MG63 (cell line): ENCODE measurements at places on chromosomes 7 and 10. TPM values are rescaled to one million over a fixed set of nuclear protein-coding genes. Genes with fewer than 3 reads are reported as not detected.
A peak's percentile ranks its signal among the peaks of the same experiment; 100 is the strongest.

- DNase-seq = no peak
These were observed 23.5 kb upstream of the GPR26 start for GRCh38 chr10:123642697-123643096.

DNA sequence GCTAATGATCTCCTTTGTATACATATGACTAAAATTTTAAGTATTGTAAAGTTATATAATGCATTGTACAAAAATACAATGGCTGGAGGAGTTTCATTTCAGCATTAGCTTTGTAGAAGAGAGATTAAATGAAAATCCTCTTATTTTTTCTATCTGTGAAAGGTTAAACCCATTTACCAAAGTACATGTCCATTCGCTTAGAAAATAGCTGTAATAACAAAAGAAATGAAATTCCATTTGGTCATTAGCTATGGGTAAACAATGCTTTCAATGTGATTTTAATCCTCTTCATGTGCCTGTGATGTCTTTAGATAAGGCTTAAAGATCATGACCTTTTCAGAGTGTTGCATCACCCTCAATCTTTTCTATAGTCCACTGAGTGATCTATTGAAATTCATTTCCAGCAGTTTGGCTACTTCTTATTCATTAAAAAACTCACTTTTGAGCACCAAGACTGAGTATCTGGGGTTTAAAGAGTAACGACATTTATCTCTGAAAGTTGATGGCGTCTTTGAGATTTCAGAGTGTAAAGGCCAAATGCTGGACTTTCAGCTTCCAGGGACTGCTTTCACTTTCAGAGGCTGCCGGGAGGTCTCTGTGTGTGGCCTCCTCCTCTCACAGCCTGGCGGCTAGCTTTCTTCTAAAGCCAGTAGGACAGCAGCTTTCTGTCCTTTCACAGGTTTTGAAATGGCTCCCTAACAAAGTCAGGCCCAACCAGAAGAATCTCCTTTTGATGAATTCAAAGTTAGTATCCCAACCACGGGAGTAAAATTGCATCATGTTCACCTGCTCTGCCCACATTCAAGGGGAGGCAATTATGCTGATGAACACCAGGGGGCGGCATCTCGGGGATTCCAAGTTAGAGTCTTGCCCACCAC is 701.4 kb upstream of the COBL start:
- DNase-seq = peak; percentile 26

GNAT3 gene
- total RNA-seq = not detected in 2 replicates

ADIRF gene
- 165 and 212 TPM in 2 replicates for total RNA-seq

DNA sequence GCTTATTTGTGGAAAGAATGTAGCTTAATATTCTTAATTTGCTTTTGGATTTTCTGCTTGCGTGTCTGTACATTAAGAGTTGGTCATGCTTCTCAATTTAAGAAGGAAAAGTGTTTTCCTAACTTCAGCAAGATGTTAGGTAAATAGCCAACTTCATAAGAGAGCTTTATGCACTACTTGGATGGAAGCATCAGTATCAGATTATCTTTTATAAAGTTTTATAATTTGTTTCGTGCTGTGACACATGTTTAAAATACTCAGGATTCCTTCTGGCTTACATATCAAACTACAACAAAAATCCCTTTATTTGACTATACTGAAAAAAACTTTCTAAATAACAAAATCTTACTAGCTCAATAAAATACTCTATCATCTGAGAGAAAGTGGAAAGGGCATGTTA is 34.8 kb upstream of the AGR2 start:
- no peak for DNase-seq

EVX1 gene
- not detected in 2 replicates for total RNA-seq

IGFBP1 gene
- total RNA-seq = not detected in 2 replicates

- no peak for DNase-seq
These were observed 90.9 kb upstream of the IKZF1 start for GRCh38 chr7:50213622-50214017.

- DNase-seq = no peak
These were observed 654.0 kb downstream of the SDK1 start for GRCh38 chr7:3955026-3955425.

DNA sequence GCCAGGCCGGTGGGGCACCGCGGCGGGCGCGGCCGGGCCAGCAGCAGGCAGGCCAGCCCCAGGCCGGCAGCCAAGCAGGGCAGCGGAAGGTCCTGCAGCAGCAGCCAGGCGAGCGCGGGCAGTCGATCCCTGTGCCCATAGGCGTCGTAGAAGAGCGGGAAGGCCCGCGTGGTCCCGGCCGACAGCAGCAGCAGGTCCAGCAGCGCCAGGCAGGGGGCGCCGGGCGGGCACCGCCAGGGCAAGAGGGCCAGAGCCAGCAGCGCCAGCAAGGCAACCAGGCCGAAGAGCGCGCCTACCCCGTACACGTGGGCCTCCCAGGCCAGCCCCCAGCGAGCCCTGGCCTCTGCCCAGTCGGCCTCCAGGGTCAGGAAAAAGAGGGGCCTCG is 8.4 kb upstream of the RBM28 start:
- peak; percentile 38 for DNase-seq

SRRM3 gene
- total RNA-seq = 1.2 and 1.4 TPM in 2 replicates

GDF10 gene
- total RNA-seq = not detected in 2 replicates

CFTR gene
- total RNA-seq = not detected in 2 replicates

DNA sequence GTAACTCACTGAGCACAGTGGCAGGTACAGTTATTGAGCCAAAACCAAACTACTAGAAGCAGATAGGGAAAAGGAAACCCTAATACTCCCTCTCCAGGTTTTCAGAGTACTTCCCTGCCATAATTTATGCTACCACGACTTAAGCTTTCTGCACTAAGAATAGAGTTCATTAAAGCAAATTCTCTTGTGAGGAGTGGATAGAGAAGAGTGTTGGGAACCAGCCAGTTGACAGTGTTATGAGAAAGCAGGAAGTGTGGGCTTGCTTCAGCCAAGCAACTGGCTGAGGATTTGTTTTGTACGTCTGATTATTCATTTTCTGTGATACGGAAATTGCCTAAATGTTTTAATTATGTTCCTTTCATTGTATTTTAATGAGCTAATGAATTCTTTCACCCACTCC is 280.5 kb downstream of the KIF20B start:
- DNase-seq = peak; percentile 41

PRKG1 gene
- 3.9 and 5.9 TPM in 2 replicates for total RNA-seq

- no peak for DNase-seq
These were observed 59.2 kb downstream of the CDHR3 start for GRCh38 chr7:106022193-106022821.

CALHM3 gene
- not detected in 2 replicates for total RNA-seq

DNA sequence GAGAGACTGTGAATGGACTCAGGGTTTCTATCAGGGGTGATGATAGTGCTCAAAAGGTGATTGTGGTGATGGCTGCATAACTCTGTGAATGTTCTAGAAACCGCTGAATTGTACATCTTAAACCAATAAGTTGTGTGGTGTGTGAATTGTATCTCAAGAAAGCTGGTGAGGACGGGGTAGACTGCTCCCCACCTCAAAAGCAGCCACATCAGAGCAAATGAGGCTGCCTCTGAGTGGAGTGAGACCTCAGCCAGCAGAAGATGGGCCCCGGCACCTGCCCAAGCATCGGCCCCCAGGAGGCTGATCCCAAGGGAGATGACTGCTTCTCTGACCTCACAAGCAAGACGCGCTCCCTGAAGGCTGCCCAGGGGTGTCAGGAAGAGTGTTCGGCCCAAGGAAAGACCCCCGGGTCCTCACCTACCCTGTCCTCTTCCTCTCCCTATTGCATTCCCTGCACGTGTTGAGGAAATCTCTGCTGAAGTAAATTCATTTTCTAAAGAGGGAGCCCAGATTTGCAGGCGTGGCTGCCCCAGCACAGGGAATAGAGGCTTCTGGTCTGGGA is 279.3 kb upstream of the SHH start:
- DNase-seq = no peak

FAM237B gene
- total RNA-seq = not detected in 2 replicates

- DNase-seq = no peak
These were observed 104.2 kb upstream of the EEPD1 start for GRCh38 chr7:36048902-36049240.

DNA sequence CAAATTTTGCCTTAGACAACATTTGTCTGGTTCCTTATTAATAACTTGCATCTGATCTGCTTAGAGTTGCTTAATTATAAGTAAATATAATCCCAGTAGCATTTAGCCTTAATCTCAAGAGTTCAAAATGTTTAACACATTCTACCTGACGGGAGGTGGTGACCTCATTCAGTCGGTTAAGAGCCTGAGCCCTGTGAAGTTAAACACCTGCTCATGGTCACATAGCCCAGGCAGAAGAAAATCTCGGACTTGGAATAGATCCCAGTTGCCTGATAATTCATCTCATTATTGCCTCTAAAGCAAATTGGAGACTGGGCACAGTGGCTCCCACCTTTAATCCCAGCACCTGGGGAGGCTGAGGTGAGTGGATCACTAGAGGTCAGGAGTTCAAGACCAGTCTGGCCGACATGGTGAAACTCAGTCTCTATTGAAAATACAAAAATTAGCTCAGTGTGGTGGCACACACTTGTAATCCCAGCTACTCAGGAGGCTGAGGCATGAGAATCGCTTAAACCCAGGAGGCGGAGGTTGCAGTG is 18.6 kb upstream of the ASCC1 start:
- no peak for DNase-seq
